Muscle of arm (tissue), 14 donors: ENCODE measurements at places on chromosomes 2 and 18. TPM values are rescaled to one million over a fixed set of nuclear protein-coding genes. Genes with fewer than 3 reads are reported as not detected.

Gene ACMSD
- 0.39 TPM for polyA plus RNA-seq

Gene OTOS
- not detected for polyA plus RNA-seq

Gene CYP27C1
- 4.8 TPM for polyA plus RNA-seq

Gene RGPD4
- 0.04 TPM for polyA plus RNA-seq

- DNase-seq: no peak
Observed at GRCh38 chr2:181586569-181587081, 70.3 kb downstream of the CERKL start.

GRCh38 chr2:127954857-127955256 is 69.1 kb upstream of the AMMECR1L start:
- no peak for DNase-seq

- no peak for DNase-seq
Observed at GRCh38 chr2:26471289-26471688, 6.6 kb downstream of the OTOF start.

DNA sequence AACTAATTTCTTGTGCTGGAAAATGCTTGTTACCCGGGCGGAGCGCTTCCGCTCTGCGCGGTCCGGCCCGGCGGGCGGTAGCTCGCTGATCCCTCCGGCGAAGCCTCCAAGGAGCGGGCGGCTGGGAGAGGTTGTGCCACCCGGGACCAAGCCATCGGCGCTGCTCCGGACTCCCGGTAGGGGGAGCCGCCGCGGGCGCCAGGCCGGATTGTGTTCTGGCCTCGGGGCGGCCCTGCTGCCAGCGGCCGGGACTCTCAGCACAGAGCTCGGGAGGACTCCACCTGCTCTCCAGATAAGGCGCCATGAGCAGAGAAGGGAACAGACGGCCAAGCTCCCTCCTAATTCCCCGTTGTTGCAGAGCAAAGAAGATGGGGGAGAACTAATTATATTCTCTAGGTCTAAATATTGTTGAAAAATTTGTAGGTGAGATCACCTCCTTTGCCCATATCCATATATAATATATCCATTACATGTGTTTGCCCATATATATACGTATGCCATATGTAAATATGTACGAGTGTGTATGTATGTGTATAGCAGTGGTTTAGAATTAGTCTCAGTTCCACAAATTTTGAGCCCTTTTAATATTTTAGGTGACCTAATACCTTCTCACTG is 13.8 kb upstream of the SATB2 start:
- DNase-seq: no peak

DNA sequence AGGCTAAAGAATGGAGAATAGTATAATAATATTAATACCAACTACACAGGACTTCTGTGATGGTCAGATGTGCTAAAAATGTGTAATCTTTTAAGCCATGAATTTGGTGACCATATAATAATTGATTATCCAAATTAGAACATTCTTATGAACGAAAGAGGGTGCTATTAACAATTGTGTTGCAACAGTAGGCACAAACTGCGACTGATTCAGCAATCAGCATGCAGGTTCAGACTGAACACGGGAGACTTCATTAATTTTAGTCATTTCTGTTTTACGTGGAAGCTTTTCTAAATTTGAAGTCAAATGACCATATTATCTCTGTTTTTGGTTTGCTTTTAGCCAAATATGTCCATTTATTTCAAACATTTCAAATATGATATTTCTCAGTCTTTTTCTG is 54.6 kb upstream of the CHST9 start:
- DNase-seq: no peak

GRCh38 chr2:191748528-191749180 is 70.7 kb downstream of the NABP1 start:
- DNase-seq: no peak

DNA sequence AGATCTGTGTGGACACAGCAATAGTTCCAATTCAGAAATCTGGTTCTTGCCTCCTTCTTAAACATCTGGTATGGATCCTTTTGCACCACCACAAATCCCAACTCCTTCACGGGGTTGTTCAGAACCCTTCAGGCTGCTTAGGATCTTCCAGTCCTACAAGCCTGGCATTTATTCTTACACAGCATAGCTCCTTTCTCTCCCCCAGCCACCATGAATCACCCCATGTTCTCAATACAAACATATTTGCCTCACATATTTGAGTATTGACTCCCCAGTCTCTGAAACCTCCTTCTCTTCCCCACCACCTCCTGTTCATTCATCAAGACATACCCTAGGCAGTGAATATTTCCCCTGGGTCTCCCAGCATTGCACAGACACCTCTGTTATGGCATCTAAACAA is 155.2 kb downstream of the ALK start:
- DNase-seq: no peak

- DNase-seq: no peak
Observed at GRCh38 chr2:86107031-86107430, 996 bp downstream of the PTCD3 start.

DNA sequence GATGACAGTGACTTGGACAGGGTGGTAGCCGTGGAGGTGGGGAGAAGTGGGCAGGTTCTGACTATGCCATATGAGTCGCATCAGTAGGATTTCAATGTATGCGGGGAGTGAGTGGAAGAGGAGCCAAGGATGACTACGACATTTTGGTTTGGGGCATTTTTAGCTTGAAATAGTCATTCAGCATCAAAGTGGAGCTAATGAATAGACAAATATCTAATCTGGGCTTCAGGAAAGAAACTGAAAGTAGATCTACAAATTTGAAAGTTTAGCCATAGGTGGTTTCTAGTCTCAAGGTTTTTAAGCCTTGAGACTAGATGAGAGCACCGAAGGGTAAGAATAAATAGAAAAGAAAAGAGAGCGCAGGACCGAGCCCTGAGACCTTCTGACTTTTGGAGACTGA is 58.3 kb downstream of the FEZ2 start:
- DNase-seq: no peak

GRCh38 chr2:164642946-164643555 is 21.8 kb upstream of the GRB14 start:
- DNase-seq: no peak
